ENCODE measurements at places on chromosomes 11 and 22.

DNA sequence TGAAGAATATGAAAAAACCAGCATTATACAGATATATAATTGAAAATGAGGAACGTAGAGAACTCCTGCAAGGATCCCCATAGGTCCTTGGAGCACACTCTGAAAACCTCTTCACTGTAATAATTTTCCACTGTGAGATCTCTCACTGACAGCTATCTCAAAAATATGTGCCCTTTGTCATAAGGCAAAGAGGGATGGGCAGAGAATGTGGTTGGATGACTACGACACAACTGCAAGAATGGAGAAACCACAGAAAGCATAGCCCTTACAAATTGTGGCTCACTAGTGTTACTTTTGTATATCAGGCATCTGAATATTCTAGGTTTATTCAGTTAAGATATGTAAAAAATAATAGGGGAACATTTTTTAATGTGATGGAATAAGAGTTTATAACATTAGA, 7.9 kb upstream of the CTSC start:
- peak; percentile 65 for DNase-seq

DNA sequence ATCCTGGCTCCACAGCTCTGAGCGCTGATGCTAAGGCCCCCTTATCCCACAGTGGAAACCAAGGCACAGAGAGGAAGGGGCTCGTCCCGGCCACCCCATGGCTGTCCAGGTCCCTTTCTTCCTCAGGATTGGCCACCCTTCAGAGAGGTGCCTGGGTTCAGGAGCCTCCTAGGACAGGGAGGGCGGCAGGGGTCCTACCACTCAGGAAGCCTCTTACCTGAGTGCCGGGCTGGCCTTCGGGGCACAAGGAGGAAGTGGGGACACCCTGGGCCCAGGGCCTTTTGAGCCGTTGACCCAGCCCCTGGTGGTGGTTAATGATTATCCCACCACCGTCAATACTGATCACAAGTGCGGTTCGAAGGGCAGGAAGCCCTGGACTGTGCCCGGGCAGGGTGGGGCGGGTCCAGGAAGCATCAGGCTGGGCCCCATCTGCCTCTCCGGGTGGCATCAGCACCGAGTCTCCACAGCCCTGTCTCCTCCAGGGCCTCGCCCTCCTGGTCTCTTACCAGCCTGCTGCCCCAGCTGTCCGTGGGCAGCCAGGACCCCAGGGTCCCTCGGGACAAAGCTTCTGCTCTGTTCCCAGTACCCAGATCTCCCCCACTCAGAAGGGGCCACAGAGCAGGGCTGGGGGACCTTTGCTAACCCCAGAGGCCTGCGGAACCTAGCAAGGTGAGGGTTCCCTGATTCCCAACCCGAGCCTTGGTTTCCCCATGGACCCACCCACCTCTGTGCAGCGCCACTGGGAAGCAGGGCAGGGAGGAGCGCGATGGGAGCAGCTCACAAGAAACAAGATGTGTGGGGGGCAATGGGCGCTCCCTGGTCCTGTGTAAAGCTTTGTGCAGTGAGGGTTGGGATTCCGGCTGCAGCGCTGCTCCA, 15.0 kb upstream of the EHD1 start:
- DNase-seq, result no peak

GRCh38 chr22:33771136-33771535, 149.1 kb downstream of the LARGE1 start:
- no peak for DNase-seq

GRCh38 chr22:33579448-33580093, 340.7 kb downstream of the LARGE1 start:
- peak; percentile 58 for DNase-seq

DNA sequence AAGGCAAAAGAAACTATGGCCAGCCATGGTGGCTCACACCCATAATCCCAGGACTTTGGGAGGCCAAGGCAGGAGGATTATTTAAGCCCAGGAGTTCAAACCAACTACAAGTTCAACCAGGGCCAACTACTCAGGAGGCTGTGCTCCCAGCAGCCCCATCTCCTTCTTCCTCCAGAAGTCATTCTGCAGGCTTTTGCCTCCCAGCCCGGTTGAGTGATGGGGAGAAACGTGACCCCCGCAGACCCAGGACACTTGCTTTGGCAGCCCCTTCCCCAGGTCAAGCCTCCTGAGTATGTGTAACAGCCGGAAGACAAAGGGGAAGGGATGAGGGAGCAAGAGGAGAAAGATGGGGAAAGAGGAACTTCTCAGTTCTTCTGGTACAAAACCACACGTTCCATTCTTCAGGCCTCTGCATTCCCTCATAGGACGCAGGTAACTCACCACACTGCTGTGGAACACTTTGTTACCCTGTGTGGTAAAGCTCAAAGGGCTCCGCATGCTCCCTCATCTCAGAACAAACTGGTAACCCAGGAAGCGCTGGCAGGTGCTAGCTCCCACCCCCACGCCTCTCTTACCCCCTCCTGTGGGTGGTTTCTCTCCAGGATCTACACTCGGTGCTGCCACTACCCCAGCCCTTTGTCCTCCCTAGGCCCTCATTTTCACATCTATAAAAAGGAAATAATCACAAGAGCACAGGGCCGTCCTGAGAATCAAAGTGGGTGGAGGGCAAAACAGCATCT, 4.0 kb downstream of the SULT4A1 start:
- DNase-seq, result no peak

- DNase-seq, result no peak
Measured at GRCh38 chr11:16804104-16804947, 65.9 kb downstream of the C11orf58 start.

DNA sequence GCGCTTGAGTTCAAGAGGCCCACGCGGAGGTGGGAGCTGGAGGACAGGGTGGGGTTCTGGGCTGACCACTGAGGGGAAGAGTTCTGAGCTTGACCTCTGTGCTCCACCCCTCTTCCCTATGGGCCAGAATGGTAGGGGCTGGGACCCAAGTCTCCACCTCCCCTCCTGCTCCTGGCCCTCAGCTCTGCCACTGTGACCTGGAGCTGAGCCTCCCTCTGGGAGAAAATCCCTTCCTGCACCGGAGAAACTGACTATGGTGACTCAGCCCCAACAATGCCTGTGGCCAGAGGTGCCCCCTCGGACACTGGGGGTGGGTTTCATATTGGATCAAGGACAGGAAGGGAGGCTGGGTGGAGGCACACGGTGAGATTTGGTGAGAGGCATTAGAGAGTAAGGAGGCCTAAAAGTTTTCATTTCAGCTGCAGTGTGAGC, 23.0 kb downstream of the RELT start:
- peak; percentile 43 for DNase-seq

GRCh38 chr22:40703174-40703573, 23.9 kb downstream of the MCHR1 start:
- DNase-seq, result no peak

DNA sequence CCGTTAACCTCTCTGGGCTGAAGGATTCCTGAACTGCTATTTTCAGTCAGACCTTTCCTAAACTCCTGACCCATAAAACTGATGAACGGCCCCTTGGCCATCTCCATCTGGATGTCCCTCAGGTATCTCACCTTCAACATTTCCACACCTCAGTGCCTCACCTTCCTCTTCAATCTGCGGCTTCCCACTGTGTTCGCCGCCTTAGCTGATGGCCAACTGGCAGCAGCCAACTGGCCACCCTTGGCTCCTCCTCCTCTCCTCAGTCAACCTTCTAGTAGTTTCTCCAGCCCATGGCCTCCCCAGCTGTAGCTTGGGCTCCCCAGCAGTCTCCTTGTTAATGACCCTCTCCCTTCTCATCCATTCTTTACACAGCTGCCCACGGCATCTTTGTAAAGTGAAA, 55.0 kb upstream of the PHOX2A start:
- DNase-seq, result no peak

GRCh38 chr11:65430406-65431217, 8.0 kb downstream of the NEAT1 start:
- peak; percentile 53 for DNase-seq

DNA sequence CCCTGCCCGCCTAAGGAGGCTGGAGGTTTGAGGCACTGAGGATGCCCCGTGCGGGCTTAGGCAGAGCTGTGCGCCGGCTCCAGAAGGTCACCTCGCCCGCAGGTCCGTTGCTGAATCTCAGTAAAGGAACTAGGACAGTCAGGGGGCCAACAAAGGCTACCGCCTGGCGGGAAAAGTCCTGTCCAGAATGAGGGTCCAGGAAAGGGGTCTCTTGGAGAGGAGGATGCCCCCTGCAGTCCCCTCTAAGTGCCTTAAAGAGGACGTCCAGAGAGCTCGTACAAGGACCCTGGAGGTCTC, 548 bp downstream of the PVALB start:
- no peak for DNase-seq

DNA sequence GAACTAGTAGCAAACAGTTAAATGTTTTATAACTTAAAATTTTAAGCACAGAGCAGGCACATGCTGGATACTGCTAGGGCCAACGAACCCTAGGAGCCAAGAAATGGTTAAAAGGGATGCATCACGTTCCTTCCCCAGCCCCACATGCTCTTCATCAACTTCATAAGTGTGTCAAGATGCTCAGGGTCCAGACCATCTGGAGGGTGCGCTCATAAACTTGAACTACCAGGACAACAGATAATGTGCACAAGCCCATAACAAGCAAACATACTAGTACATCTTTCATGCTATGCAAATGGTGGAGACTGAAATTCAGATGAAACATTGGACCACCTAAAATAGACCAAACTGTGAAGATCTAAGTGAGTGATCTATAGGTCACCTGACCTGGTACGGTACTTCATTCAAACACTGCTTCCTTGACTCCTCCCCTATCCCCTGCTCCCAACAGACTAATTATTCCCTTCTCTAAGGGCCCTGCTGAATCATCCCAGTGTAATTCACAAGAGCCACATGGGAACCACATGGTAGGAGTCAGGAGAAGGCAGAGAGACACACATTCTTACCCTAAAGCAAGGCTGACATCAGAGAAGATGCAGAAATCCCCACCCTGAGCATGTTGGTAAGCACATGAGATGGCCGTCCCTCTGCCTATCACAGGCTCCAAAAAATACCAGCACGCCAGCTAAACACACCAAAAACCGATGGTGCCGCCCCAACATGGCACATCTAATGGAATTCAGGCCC, 83.9 kb downstream of the ETS1 start:
- DNase-seq, result peak; percentile 96

- DNase-seq, result peak; percentile 8
Measured at GRCh38 chr11:75400146-75400865, 988 bp downstream of the RPS3 start.

DNA sequence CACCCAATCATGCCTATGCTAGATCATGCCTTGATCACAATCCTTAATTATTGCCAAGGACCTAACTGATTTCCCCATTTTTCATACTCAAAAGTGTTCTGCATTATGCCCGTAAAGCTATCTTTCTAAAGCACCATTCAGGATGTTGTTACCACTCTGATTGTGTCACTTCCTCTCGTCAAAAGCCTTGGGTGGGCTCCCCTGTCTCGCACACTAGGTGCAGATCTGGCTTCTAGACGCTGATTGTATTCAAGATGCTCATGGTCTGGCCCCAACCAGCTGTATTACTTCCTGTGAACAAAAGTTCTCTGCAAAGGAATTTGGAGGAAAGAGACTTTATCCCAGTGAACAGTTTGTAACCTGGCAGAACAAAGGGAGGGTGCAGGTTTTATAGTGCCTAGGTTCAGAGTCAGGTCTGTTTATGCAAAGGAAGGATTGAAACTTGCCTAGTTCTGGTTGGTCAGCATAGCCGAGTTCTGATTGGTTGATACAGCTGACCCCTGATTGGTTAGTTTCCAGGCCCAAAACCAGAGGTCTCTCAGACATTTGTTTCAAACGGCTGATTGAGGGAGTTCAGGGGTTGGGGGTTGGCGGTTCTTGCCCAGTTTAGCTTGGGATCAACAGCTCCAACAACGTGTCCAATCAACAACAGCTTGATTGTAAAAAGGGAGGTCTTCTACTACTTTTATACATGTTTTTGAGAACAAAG, 25.4 kb downstream of the ATG13 start:
- DNase-seq, result no peak

- DNase-seq, result no peak
Measured at GRCh38 chr22:43148581-43148980, 2.8 kb upstream of the TSPO start.

- no peak for DNase-seq
Measured at GRCh38 chr22:47189056-47189916, 426.8 kb downstream of the TBC1D22A start.

DNA sequence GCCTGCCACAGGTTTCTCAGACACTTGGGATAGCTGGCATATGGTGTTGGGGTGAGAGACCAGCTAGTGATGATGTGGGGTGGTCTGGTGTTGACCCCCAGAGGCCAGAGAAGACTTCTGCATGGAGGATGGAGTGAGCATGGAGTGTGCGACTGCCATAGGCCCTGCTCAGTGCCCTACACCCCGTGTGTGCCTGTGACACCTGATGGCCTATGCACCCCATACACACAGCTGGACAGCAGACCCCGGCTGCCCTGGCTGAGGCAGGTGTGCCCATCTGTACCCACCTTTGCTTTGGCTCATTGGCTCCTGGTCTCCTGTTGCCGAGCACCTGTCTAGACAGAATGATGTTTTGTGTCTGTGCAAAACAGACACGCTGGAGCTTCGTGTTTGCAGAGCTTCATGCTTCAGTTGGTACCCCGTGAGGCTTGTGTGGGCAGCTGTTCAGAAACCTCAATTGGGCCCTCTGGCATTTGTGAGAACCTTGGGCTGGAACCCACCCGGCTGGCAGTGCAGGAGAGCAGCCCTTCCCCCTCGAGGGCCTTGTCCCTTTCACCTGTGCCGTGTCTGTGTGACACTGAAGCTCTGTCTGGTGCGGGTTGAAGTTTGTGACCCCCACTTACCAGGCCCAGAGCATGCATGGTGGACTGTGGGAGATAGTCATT, 27.6 kb downstream of the BCR start:
- DNase-seq, result no peak

DNA sequence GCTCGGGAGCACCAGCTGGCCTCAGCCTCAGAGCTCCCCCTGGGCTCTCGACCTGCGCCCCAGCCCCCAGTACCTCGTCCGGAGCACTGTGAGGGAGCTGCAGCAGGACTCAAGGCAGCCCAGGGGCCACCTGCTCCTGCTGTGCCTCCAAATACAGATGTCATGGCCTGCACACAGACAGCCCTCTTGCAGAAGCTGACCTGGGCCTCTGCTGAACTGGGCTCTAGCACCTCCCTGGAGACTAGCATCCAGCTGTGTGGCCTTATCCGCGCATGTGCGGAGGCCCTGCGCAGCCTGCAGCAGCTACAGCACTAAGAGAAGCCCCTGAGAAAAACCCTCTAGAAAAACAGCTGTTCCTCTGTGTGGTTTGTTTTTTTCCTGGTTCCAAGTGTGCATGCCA, 918 bp upstream of the FAM89B start:
- no peak for DNase-seq

GRCh38 chr22:26780521-26780920, 123.1 kb downstream of the MIAT start:
- DNase-seq, result peak; percentile 28

- DNase-seq, result peak; percentile 75
Measured at GRCh38 chr11:132898021-132898420, 634.3 kb downstream of the OPCML start.

GRCh38 chr11:69663326-69663725, 11.8 kb downstream of the LTO1 start:
- DNase-seq, result no peak

DNA sequence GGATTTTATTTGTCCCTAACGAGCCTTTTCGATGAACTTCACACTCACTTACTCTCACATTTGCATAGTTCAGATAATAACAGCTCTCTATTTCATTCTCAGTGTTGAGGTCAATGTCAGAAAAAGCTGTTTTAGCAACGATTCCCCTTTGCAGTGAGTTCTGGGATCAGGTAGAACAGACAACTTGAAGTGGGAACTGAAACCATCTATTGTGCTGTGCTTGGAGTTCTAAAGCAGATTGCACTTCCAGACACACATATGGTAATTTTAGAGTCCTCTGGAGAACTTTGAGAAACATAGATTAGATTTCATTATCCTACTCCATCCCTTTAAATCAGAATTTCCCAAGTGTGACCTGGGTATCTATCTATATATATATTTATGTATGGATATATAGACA, 124.6 kb upstream of the BLID start:
- no peak for DNase-seq

- DNase-seq, result no peak
Measured at GRCh38 chr11:126354631-126355323, 709 bp upstream of the ST3GAL4 start.

All from fibroblast of skin of scalp (primary cell).